ENCODE measurements at places on chromosomes 5 and 9.

DNA sequence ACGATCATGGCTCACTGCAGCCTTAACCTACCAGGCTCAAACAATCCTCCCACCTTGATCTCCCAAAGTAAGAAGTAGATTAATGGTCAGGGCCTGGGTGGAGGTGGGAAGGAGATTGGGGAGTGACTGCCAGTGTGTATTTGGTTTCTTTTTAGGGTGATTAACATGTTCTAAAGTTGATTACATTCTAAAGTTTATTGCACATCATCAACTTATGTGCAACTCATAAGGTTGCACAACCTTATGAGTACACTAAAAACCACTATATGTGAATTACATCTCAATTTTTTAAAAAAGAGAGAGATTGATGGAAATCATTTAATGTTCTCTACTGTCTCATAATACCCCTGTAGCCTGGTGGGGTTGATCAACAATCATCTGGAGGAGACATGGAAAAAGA, 218.1 kb downstream of the AOPEP start:
- no peak for DNase-seq

- peak; percentile 48 for DNase-seq
Observed at GRCh38 chr5:82290005-82290404, 11.9 kb upstream of the RPS23 start.

GRCh38 chr9:134602547-134603362, 38.8 kb upstream of the COL5A1 start:
- DNase-seq, result peak; percentile 42

GRCh38 chr5:130289132-130290088, 385.1 kb downstream of the CHSY3 start:
- DNase-seq, result no peak

DNA sequence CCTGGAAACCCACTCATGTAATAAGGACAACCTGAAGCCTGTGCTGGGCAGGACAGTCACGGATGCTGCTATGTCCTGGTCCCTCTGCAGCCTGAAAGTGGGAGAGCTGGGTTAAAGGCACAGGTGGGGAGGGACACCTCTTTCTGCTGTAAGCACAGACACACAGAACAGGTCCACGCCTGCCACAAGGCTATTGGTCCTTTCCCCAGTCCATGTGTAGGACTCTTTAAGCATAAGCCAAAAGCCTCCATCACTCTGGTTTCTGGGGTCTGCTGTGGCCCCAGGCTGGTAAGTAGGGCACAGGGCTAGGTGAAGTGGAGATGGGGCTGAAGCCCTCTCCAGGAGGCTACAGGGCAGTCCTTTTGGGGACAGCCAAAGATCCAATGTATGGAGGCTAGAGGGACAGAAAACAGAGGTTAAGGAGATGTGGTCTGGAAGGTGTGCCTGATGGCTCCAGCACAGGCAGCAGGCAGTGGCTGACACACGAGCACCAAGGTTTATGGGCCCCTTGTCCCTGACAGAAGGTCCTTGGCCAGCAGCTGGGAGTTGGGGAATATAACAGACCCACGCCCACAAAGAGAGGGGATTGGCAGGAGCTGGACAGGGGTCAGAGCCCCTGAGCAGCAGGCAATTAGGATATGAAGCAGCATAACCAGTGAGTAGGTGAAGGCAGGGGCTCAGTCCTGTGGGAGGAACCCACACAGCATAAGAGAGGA, 203.6 kb upstream of the MVB12B start:
- DNase-seq, result no peak

DNA sequence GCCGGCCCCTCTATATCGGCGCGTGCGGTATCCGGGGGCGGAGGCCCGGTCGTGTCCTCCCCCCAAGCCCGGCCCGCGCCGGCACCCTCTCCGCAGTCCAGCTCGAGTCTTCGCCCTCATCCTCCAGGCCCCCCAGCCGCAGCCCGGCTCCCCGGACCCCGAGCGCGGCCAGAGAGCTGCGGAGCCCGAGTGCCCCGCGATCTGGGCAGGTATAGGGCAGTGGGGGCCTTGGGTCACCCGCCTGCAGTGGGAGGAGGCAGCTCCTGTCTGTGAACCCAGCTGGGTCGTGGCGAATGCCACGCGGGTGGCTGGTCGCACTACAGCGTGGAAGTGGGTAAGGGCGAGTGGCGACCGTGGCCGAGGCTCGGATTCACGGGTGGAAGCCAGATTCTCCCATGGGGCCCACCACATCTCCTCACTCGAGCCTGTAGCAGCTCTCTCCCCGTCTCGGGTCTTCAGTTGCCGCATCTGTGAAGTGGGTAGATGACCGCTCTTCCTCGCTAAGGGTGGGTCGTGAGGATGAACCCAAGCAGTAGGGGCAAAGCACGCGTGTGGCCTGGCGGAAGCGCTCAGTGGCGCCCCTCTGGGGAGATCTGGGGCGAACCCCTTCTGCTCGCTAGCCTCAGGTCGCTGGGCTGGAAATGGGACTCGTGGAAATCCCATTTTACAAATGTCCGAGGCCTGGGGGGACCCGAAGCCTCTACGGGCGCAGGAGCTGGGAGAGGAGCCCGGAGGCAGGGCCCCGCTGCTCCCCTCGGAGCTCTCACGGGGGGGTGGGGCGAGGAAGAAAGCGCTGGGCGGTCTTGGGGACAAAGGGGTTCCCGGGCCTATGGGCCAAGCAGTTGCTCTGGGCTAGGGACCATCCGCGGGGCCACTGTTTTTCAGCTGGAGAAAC, 1.9 kb downstream of the NR5A1 start:
- DNase-seq, result no peak
